ENCODE measurements at places on chromosomes 3 and 15.

DNA sequence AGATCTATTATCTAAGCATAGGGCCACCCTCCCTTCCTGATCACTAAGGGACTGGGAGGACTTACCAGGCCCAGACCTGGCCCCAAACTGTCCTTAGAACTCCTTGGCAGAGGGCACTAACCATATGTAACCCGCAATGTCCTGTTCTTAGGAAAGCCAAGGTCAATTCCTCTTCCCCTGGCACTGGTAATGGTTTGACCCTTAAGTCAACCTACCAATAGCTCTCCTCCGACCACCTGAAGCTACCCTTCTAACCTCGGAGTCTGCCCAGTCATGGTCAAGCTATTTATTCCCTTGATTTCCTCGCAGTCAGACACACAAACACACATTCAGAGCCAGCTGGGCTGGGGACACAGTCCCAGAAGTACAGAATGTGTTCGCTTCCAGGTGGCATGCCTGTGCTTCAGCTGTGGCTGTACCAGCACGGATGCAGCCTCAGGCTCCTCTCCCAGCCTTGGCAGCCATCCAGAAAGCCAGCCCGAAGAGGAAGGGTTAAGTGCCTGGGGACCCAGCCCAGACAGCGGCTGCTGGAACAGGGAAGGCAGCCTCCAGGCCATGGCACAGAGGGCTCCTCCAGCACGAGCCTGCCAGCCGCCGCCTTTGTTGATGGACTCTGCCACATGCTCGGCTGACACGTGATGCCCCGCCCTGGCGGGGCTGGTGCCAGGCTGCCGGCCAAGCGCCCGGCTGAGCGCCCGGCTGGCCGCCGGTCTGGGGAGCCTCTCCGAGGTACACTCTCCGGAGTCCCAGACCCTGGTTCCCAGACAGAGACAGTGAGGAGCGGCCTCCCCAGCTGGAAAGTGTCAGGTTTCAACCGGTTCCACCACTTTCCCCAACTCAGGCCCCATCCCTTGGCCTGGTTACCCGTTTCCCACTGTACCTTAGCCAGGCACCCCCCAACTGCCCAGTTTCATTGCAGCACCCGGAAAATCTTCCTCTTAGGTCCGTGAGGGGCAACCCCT lies 5.5 kb downstream of the BMF start:
- peak; percentile 92 for DNase-seq

DNA sequence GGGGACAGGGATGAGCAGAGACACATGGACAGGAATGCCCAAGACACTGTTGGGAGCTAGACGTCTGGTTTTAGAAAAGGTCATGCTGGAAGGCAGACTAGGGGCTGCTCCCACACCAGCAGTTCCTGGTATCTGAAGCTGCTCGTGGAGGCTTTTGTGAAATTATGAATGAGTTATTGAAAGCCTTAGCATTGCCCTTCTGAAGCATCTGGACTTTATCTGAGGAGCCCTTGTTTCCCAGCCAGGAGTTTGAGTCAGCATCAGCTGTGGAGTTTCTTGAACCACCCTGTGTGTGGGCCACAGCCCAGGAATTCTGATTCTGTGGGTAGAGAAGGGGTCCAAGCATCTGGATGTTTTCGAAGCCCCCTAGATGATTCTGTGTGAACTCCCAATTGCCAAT lies 258.7 kb downstream of the SLCO3A1 start:
- DNase-seq, result no peak

- DNase-seq, result no peak
These were observed 11.8 kb upstream of the CDV3 start for GRCh38 chr3:133561679-133562078.

GRCh38 chr15:88645171-88646087 lies 6.6 kb downstream of the ISG20 start:
- DNase-seq, result no peak

DNA sequence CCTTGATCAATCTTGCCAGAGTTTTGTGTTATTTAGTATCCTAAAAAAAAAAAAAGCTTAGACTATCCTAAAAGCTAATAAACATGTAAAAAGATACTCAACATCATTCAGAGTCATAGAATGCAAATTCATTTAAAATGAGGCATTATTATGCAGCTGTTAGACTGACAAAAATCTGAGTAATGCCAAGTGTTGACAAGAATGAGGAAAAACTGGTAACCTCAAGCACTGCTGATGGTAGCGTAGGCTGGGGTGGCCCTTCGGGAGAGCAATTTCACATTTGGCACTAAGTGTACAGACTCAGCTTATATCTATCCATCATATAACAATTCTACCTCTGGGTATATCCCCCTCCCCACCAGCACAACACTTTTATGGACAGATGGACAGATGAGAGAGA lies 280.4 kb downstream of the RAP2B start:
- DNase-seq, result no peak

DNA sequence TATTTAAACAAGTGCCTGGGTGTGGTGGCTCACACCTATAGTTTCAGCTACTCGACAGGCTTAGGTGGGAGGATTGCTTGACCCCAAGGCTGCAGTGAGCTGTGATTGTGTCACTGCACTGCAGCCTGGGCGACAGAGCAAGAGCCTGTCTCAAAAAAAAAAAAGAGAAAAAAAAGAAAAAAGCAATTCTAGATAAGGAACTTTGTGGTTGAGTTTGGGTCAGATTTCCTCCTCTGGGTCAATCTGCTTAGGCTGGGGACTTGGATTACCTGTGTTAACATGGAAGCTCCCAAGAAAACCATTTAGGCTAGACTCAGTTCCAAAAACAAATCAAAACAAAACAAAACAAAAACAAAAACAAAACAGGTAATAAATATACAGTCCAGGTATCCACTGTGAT lies 50.0 kb downstream of the ITPR1 start:
- DNase-seq, result no peak

DNA sequence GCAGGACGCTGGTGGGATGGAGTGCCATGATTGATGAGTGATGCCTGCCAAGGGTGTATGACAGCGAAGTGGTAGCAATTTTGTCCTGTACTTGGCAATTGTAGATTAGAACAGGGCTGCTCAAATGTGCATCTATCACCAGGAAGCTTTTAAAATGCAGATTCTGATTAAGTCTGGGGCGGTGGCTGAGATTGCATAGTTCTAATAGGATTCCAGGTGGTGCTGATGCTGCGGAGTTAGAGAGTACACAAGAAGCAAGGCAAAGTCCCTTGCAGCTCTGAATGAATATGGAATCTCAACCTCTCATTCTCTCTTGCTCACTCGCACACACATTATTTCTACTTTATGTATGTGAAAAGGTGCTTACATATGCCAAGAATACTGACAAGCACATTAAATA lies 670.4 kb downstream of the FHIT start:
- no peak for DNase-seq

GRCh38 chr3:176663387-176663786 lies 533.9 kb downstream of the TBL1XR1 start:
- DNase-seq, result no peak

DNA sequence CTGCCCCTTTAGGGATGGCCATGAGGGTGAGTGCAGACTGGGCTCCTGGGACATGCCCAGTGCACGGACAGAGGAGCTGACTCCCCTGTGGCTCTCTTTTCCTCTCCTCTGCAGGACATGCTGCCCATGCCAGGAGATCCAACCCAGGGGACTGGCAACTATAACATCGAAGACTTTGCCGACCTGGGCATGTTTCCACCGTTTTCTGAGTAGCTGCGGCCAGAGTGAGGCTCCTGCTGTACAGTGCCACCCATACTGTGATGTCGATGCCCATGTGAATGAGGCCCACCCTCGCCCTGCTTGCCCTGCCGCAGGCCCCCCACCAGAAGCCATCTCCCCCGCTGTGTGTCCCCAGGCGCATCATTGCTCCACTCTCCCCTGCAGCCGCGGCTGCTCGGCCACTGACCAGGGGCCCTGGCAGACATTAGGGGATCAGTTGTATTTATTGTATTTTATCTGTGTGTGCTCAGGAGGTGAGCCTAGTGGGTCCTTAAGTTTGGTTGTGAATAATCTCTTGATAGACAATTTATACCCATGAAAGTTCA lies 101.6 kb upstream of the ABHD17C start:
- DNase-seq, result no peak

DNA sequence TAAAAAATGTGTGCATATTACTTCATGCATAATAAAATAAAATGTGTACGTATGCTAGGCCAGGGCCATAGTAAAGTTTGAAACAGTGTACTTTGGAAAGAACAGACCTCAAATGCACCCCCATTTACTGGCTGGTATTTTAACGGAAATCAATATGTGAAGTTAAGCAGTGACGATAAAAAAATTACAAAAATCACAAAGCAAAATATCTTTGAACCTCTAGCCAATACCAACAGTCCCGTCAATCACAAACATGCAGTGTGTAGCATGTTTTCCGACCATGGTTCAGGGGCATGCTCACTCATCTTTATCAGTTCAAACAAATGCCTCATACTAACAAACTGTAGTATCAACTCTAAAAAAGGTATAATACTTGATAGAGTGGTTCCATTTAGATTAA lies 121.1 kb downstream of the TJP1 start:
- no peak for DNase-seq

DNA sequence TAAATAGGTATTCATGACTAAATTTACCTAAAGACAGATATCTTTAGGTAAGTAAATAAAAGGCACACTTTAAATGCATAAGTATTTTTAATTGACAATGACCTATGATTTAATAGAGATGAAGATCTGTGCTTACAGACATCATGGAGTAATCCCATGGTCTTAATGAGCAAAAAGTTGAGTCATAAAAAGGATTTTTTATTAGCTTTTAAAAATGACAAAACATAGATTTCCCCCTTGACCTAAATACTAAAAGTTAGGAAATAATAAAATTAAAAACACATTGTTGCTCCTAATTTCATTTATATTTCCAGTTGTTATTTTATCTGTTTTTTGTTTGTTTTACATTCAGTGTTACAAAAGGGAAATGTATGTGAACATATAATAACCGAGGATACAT lies 1005.7 kb downstream of the ROBO1 start:
- DNase-seq, result no peak

DNA sequence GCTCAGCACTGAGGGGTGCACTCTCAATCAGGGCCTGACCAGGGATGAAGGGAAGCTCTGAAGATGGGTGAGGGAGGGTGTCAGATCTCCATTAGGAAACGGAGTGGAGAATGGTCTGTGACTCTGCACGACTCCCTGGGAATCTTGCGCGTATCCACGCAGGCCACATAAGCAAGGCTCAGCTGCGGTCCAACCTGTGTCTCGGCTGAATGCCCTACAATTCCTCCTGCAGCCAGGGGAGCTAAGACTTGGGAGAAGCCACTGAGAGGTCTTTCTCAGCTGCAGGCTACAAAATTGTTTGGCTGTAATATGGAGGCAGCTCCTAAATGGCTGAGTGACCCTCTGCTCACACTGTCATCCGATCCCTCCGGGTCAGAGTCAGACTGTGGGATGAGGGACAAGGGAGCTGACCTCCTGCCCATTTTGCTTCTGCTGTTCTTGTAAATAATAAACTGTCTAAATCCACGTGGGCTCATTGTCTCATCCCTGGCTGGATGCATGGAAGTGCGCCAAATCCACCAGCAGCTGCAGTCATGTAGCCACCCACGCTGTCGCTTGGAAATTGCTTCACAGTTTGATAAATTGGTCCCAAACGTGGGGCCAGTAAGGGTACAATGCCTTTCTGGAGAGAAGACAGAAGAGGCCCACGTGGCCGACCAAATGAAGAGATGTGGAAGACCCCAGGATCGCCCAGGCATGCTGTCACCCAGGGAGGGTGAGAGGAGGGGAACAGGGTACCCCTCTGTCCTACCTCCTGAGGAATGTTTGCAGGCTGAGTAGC lies 30.5 kb downstream of the ALS2CL start:
- DNase-seq, result no peak

DNA sequence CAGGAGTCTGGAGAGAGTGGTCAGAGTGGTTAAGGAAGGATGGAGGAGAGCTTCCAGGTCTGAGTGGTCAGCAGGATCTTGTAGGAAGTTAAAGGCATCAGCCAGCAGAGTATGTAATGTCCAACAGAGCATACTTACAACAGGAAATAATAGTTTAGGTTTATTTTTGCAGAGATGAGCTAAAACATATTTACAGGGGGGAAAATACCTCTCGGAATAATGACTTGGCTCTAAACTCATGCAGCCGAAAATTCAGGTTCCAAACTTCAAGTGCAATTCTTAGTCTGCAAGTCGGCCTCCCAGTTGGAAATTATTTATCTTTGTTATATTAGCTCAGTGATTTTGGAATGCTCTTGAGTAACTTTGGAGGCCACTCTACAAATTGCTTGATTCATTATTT lies 385.0 kb upstream of the C2CD4B start:
- no peak for DNase-seq

DNA sequence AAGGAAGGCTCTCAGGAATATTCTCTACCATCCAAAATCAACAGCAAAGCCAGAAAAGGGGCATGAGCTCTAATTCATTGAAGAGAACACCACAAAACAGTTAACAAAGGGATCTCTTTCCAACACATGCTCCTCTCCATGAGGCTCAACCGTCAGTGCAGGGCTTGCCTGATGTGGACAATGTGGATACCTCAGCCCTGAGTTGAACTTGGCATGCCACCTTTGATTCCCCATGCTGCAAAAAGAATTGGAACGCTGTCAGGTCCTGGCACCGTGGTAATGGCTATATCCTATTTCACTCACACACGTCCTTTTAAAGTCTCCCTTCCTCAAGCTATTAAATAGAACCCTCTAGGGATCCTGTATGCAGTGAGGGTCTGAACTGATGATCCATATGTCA lies 30.7 kb upstream of the IP6K2 start:
- no peak for DNase-seq

- DNase-seq, result no peak
These were observed 101.7 kb upstream of the TPM1 start for GRCh38 chr15:62940755-62941361.

GRCh38 chr3:62065985-62066693 lies 307.2 kb downstream of the FEZF2 start:
- no peak for DNase-seq

DNA sequence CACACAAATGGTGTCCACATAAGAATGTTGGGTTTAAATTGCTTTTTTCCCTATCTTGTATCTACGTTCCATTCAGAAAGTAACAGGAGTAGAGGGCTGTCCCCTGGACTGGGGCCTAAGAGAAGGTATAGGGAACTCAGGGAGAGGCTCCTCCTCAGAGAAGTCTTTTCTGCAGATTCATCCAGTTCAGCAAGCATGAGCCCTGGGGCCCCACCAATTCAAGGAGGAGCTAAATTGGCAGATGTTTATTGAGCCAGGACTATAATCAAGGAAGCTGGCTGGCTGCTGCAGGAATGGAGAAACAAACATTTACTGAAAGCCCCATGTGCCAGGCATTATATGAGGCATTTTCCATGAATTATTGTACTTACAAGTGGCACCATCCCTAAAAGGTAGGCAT lies 22.1 kb upstream of the LARS2 start:
- DNase-seq, result no peak
